ENCODE measurements at places on chromosomes 4 and X. TPM values are rescaled to one million over a fixed set of nuclear protein-coding genes. Genes with fewer than 3 reads are reported as not detected.

Gene PCYT1B
- total RNA-seq, result not detected

DNA sequence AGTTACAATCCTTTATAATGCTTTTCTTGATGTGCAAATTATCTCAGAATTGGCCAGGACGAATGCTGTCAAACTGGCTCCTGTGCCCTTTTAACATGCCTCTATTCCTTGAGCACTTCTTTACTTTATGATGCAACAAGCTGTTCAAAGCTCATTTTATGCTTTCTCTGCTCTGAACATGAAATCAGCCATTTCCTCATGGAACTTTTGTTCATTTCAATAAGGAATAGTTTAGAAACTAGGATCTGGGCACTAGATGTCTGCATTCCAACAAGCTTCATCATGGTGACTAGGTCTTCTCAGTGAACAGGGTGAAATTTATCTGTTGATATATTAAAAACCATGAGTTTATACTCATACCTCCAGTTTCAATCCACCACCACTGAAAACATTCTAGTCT is 87.3 kb upstream of the TEX13A start:
- no peak overlapping the region for H3K27ac ChIP-seq
- no peaks in the 10 kb centered on the region for H3K4me1 ChIP-seq
- no peaks in the 10 kb centered on the region for H3K27me3 ChIP-seq
- DNase-seq, result no peak
- no peaks in the 10 kb centered on the region for H3K36me3 ChIP-seq
- H3K4me3 ChIP-seq, result no peak overlapping the region

DNA sequence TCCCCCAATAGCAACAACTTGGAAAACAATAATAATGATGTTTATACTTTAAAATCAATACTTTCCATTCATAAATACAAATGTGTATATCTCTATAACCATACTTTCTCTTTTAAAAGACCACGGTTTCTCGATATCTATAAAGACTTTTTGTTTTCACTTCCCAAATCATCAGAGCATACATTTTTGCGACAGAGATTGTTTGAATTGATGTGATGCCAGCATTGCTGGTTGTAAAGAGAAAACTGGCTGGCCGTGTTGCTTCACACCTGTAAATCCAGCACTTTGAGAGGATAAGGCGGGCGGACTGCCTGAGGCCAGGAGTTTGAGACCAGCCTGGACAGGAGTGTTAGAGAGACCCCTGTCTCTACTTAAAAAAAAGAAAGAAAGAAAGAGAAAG is 77.6 kb upstream of the ZNF518B start:
- peaks cover 16% of the 10 kb centered on the region for H3K27me3 ChIP-seq
- no peak overlapping the region for H3K27ac ChIP-seq
- H3K36me3 ChIP-seq, result no peaks in the 10 kb centered on the region
- H3K4me3 ChIP-seq, result no peak overlapping the region

- H3K36me3 ChIP-seq, result no peaks in the 10 kb centered on the region
- H3K4me1 ChIP-seq, result peaks cover 3% of the 10 kb centered on the region
- no peak overlapping the region for H3K27ac ChIP-seq
- peaks cover 5% of the 10 kb centered on the region for H3K27me3 ChIP-seq
- no peak overlapping the region for H3K4me3 ChIP-seq
- DNase-seq, result no peak
Observed at GRCh38 chrX:150213481-150214030, 149.6 kb upstream of the MAMLD1 start.

DNA sequence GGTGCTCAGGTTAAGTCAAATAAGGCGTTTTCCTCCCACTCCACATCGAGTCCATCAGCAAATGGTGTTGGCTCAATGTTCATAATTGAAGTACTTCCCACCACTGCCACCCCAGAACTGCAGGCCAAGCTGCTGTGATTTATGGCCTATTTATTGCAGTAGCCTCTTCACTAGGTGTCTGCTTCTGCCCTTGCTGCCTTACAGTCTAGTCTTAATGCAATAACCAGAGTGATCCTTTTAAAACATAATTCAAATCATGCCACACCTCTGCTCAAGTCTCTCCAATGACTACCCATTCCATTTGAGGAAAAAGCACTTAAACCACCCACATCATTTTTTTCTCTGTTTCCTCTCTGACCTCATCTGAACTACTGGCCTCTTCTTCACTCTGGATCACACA is 220.3 kb downstream of the KCNIP4 start:
- no peak overlapping the region for H3K27ac ChIP-seq
- no peaks in the 10 kb centered on the region for H3K4me1 ChIP-seq
- DNase-seq, result no peak
- H3K36me3 ChIP-seq, result no peaks in the 10 kb centered on the region
- no peak overlapping the region for H3K4me3 ChIP-seq

DNA sequence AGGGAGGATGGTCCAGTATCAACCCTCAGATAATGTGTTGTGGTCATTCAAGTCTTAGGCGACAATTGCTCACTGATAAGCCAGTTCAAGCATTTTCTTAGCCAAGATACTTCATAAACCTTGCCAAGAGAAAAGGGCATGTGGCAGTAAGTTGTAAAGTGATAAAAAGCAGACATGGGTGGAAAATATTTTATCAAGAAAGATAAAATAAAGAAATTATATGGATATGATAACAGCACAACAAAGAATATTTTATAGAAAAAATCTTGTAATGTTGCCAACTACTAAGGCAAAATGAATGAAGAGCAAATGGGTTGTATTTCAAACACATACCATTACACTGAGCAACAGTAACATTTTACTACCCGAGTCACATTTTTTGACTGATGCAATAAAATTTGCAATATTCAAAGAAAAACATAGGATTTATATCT is 217.4 kb upstream of the PITX2 start:
- no peak overlapping the region for H3K4me3 ChIP-seq
- H3K36me3 ChIP-seq, result no peaks in the 10 kb centered on the region
- H3K27me3 ChIP-seq, result no peaks in the 10 kb centered on the region
- DNase-seq, result no peak

Data from activated CD8-positive, alpha-beta T cell treated with anti-CD3 and anti-CD28 coated beads, Interleukin-2, amount 10 ng/mL, durations not matched to agents 7 days and 5 days (primary cell).